ENCODE measurements at places on chromosomes 6 and 20.

DNA sequence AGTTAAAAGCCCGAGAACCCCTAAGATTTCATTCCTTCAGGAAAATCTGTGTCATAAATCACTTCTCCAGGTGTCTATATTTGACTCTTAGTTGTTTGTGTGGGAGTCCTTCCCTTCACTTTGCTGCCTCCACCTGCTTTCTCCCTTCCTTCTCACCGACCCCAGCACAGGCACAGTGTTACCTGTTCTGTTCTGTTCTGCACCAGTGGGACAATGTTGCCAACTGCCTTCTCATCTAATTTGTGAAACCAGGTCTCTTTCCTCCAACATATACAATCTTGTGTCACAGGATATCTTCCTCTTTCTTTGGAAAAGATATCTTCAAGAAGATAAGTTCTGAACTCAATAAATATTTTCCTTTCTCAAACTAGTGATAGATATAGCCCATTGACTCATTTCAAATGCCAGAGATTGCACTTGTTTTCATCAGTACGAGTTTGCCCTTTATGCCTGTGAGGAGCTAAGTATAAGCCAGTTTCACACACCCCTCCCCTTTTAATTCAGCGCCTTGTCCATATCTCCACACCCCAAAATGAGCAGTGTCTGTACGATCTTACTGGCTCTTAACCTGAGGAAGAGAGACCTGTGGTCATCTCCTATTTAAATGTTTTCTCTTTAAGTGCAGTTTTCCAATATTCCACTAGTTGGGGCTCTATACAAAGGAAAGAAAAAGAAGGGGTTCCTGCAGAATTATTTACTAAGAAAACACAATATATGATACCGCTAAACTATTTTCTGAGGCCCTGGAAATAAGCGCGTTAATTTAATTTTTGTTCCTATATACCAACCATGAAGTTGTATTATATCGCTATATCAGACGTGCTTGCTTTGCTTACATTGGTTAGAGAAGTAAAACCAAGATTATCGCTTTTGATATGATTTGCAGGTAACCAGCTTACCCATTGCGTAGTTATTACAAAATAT lies 81.6 kb upstream of the PREP start:
- DNase-seq: no peak

DNA sequence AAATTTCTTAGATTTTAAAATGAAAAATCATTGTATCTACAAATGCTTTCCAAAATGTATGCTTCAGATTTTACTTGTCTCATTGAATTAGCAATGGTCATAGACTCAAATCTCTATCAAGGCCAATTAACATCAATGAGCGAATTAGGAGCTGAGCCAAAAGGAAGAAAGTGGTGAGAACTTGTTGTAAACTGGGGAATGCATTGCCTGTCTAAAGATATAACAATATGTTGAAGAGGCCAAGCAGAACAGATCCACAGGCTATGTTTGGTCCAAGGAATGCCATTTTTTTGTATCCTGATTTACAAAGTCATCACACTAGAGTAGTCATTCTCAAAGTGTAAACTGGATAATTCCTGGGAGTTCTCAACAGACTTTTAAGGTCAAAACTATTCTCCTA lies 370.7 kb downstream of the GJA1 start:
- no peak for DNase-seq

DNA sequence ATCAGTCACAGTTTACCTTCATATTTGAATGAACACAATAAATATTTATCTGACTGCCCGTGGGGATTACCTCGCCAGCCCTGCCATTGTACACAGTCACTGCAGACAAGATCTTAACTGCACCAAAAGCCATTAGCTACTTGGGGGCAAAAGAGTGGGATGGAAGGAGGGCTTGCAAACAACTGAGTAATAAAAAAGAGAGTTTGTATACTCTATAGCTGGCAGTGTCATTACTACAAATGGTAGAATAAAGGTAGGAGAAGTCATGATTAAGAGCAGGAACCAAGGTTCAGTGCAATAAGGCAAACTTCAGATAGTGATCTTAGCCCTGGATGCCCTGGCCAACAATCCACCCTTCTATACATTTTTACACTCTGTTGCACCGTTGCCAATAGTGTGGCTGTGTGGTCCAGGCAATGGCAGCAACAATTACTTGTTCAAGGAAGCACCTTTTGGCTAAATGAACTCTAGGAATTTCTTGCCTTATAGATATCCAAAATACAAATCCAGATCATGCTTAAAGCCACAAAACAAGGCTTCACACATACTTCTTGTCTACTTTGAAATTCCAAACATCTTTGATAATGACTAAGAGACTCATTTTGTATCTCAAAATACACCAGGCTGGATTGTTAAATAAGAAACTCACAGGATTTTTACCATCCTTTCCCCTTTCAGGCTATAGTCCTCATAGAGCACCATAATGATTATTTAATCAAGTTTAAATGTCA lies 955.4 kb upstream of the ADGRB3 start:
- no peak for DNase-seq

DNA sequence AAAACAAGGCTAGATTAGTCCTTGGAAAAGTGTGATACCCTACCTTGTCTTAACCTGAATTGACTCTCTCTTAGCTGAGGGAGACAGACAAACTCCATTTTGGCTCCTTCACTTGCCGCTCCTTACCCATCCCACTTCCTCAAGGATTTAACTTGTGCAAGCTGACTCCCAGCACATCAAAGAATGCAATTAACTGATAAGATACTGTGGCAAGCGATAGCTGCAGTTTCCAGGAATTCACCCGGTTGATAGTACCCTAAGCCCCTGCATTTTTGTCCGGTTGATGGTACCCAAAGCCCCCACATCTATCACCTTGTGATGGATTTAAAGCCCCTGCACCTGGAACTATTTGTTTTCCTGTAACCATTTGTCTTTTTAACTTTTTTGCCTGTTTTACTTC lies 1.9 kb upstream of the SERINC3 start:
- no peak for DNase-seq

DNA sequence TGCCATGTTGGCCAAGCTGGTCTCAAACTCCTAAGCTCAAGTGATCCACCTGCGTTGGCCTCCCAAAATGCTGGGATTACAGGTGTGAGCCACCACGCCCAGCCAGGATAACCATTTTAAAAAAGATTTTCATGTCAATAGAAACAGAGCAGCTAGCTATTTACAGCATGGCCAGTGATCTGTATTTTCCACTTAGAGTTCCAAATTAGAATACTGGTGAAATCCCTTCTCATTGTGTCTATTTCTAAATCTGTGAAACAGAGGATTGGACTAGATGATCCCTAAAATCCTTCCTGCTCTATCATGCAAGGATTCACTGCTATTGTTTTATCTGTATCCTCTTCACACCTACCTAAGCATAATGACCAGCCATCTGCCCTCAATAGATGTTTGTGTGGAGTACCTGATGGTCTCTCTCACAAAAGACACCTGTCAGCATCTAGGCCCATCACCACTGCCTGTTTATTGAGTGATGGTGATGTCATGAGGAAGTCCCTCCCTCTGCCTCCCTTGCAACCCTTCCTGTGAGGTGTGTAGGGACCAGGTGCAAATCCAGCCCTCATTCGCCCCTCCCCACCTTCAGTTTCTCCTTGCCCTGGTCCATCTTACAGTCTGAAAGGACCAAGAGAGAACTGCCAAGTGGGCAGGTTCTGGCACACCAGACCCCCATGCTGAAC lies 26.5 kb upstream of the SMIM29 start:
- DNase-seq: no peak
